ENCODE measurements at places on chromosomes 2 and 18. TPM values are rescaled to one million over a fixed set of nuclear protein-coding genes. Genes with fewer than 3 reads are reported as not detected.

Gene MALL
- total RNA-seq, result 5.4 TPM

Gene C2orf66
- 0.18 TPM for total RNA-seq

Gene CAPN14
- 0.47 TPM for total RNA-seq

Gene NGEF
- total RNA-seq, result 1.3 TPM

Gene LRATD1
- total RNA-seq, result 2.6 TPM

Gene NT5DC4
- total RNA-seq, result not detected

Gene SERPINB13
- 0.27 TPM for total RNA-seq

Gene C2orf49
- 20.8 TPM for total RNA-seq

Gene HEATR5B
- total RNA-seq, result 22.7 TPM

Gene XDH
- total RNA-seq, result 3.9 TPM

Gene DSG2
- 98.0 TPM for total RNA-seq

Gene TUBA3D
- not detected for total RNA-seq

Gene TGFA
- 0.77 TPM for total RNA-seq

Gene MAP4K3
- total RNA-seq, result 78.4 TPM

Gene KLHL30
- total RNA-seq, result 0.20 TPM

Gene BMP10
- total RNA-seq, result not detected

Gene WNT6
- 118 TPM for total RNA-seq

Gene TOGARAM2
- 0.40 TPM for total RNA-seq

Gene SDC1
- 45.5 TPM for total RNA-seq

Gene NOL4
- 2.6 TPM for total RNA-seq

Gene DUSP2
- 40.6 TPM for total RNA-seq

Gene SPP2
- total RNA-seq, result not detected

Gene MC5R
- total RNA-seq, result not detected

Gene TTC39C
- 24.7 TPM for total RNA-seq

Gene BAZ2B
- 135 TPM for total RNA-seq

Gene RUFY4
- total RNA-seq, result not detected

Gene SLC23A3
- 2.6 TPM for total RNA-seq

Gene SPEG
- 95.4 TPM for total RNA-seq

Gene ASB18
- total RNA-seq, result not detected

Gene TCF4
- 210 TPM for total RNA-seq

Gene SEMA4C
- 102 TPM for total RNA-seq

Gene KCNK3
- total RNA-seq, result 6.6 TPM

Gene CBLN2
- total RNA-seq, result not detected

Gene VWC2L
- total RNA-seq, result not detected

Gene ANKRD36
- 40.9 TPM for total RNA-seq

Gene HTR2B
- 3.4 TPM for total RNA-seq

All from mesothelial cell of epicardium (in vitro differentiated cells).